ENCODE measurements at places on chromosomes 13 and 19. TPM values are rescaled to one million over a fixed set of nuclear protein-coding genes. Genes with fewer than 3 reads are reported as not detected.

Gene PDE4C
- under 0.01 TPM for total RNA-seq

Gene FAM216B
- total RNA-seq, result not detected

Gene DUXA
- not detected for total RNA-seq

Gene GPR12
- not detected for total RNA-seq

Gene NTN5
- 0.22 TPM for total RNA-seq

Gene CEACAM6
- not detected for total RNA-seq

Gene ZNF497
- 1.5 TPM for total RNA-seq
